ENCODE measurements at places on chromosomes 16 and 17. TPM values are rescaled to one million over a fixed set of nuclear protein-coding genes. Genes with fewer than 3 reads are reported as not detected.

The PRAC1 gene
- total RNA-seq: not detected

The ITGAX gene
- total RNA-seq: 56.2 TPM

The MPO gene
- total RNA-seq: not detected

The ST6GALNAC1 gene
- 0.48 TPM for total RNA-seq

The HERPUD1 gene
- 172 TPM for total RNA-seq

The C17orf78 gene
- not detected for total RNA-seq

The ABCC6 gene
- not detected for total RNA-seq

The RHBDL3 gene
- 0.11 TPM for total RNA-seq

The CCDC144A gene
- total RNA-seq: 2.0 TPM

The GAS7 gene
- total RNA-seq: 0.18 TPM

GRCh38 chr17:81196505-81197408 is 26.0 kb downstream of the CEP131 start:
- H3K36me3 ChIP-seq: no peaks in the 10 kb centered on the region
- H3K27me3 ChIP-seq: no peaks in the 10 kb centered on the region
- no peak overlapping the region for H3K27ac ChIP-seq

DNA sequence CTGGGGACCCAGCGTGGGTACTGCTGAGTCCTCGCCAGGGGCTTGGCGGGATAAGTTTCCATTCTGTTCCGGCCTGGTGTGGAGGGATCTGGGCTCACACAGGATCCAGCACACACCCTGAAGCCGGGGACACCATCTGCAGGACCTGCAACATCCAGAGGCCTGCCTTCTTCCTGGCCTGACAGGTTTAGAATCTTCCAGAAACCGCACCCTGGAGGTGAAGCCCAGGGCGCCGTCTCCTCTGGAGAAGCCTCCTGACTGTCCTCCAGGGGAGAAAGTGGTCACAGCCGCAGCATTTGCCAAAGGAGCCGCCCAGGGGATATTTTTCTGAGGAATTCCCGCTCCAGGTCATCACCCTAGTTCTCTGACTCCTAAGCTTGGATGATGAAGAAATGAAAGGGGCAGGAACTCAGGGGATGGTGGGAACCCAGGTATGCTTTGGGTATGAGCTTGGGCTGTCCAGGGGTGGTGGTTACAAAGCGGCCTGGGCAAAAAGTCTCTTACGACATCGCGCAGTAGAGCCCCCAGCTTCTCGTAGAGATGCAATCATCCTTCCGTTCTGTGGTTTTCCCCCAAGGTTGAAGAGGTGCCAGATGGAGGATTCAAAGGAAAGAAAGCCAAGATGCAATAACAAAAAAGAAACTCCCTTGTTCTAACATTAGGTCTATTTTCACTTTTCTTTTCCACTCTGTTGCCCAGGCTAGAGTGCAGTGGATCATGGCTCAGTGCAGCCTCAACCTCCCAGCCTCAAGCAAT is 9.1 kb upstream of the CRISPLD2 start:
- DNase-seq: peak; percentile 31
- H3K4me1 ChIP-seq: peaks cover 20% of the 10 kb centered on the region
- peak overlapping the region; percentile 17 for H3K4me3 ChIP-seq
- peaks cover 9% of the 10 kb centered on the region for H3K27me3 ChIP-seq
- no peaks in the 10 kb centered on the region for H3K36me3 ChIP-seq
- peak overlapping the region; percentile 28 for H3K27ac ChIP-seq

GRCh38 chr17:40303708-40304551 is 5.0 kb upstream of the RARA start:
- no peak overlapping the region for H3K27ac ChIP-seq
- no peak overlapping the region for H3K4me3 ChIP-seq
- H3K27me3 ChIP-seq: no peaks in the 10 kb centered on the region
- peaks cover 55% of the 10 kb centered on the region for H3K36me3 ChIP-seq

DNA sequence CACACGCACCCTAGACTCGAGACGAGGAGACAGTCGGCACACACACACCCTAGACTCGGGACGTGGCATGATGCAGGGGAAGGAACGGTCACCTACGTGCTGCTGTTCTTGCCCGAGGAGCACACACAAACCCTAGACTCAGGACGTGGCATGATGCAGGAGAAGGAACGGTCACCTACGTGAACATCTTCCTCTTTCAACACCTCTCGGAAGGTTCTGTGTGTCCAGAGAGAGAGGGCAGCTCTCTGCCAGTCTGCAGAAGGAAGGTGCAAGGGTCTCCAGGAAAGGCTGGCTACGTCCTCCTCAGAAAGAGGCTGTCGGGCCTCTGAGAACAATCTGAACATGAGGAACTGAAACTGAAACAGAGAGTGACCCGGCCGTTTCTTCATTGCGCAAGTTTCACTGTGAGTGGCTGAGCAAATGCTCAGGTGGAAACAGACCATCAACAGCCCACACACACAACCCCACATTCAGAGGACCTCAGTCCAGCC is 43.4 kb downstream of the ZNF276 start:
- H3K27me3 ChIP-seq: no peaks in the 10 kb centered on the region
- H3K4me3 ChIP-seq: peak overlapping the region; percentile 61
- DNase-seq: peak; percentile 16
- H3K27ac ChIP-seq: peak overlapping the region; percentile 67

- DNase-seq: no peak
- H3K4me1 ChIP-seq: peaks cover 57% of the 10 kb centered on the region
- peak overlapping the region; percentile 74 for H3K27ac ChIP-seq
- peaks cover 18% of the 10 kb centered on the region for H3K36me3 ChIP-seq
Observed at GRCh38 chr17:77375108-77375916, 234.5 kb downstream of the SEC14L1 start.

DNA sequence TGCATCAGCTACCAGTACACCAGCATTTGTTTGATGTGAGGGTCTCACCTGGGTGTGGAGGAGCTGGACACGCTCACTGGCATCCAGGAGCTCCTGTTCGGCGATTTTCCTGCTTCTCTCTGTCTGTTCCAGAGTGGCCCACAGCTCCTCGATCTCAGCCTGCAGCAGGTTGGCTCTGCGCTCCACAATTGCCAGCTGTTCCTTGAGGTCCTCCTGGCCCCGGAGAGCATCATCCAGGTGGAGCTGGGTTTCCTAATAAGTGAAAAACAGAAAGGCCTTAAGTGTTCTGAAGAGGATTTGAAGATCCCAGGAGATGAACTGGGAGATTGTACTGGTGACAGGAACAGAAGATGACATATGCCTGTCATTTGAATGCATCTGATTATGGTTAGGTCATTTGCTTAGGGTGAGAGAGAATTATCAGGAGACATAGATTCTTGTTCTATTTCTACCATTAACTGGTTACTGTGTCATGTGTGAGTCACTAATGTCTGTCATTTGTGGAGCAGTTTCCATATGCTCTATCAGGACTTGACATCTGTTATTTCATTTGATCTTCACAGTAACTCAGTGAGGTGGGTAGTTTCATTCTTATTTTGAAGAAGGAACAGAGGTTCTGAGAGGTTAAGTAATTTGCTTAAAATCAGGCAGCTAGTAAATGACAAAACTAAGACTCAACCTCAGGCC is 21.5 kb upstream of the MYH13 start:
- H3K27ac ChIP-seq: no peak overlapping the region
- no peak overlapping the region for H3K4me3 ChIP-seq
- peaks cover 5% of the 10 kb centered on the region for H3K4me1 ChIP-seq
- DNase-seq: no peak
- no peaks in the 10 kb centered on the region for H3K27me3 ChIP-seq

DNA sequence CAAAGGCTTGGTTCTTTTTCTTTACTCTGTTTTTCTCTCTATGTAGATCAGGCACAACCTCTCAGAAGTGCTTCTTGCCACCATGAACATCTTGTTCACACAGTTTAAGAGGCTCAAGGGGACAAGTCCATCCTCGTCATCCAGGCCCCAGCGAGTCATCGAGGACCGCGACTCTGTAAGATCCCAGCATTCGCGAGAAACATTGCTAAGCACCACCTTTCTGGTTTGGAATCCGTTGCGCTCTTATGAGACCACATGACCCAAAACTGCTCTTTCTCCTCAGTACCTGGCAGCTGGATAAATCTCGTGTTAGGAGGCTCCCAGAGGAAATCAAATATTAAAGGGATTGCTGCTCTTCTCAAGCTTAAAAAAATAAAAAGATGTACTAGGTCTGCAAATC is 23.3 kb upstream of the SLC12A3 start:
- no peaks in the 10 kb centered on the region for H3K4me1 ChIP-seq
- H3K27ac ChIP-seq: no peak overlapping the region
- DNase-seq: no peak
- H3K4me3 ChIP-seq: no peak overlapping the region

DNA sequence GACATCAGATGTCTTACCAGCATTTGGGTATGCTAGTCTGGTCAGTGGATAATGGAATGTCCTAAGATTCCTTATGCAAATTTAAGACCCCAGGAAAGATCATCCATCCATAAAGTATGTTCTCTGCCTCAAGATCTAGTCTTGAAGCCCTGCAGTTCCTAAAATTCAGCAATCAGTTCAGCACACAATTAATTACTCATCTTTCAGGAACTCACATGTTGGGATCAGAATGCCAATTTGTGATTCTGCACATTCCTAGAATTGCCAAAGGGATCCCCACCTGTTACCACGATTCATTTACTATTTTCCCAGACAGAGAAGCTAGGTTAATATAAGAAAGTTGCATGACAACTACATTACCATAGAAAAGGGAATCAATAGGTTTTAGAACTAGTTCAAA is 3.2 kb downstream of the OR2C1 start:
- H3K4me3 ChIP-seq: no peak overlapping the region
- no peaks in the 10 kb centered on the region for H3K4me1 ChIP-seq
- no peak overlapping the region for H3K27ac ChIP-seq
- no peak for DNase-seq
- H3K27me3 ChIP-seq: no peaks in the 10 kb centered on the region

GRCh38 chr17:15377616-15378015 is 36.2 kb upstream of the TEKT3 start:
- DNase-seq: no peak
- no peaks in the 10 kb centered on the region for H3K36me3 ChIP-seq
- no peaks in the 10 kb centered on the region for H3K4me1 ChIP-seq
- no peak overlapping the region for H3K4me3 ChIP-seq
- H3K27ac ChIP-seq: no peak overlapping the region

- H3K4me3 ChIP-seq: no peak overlapping the region
- H3K27ac ChIP-seq: no peak overlapping the region
- no peaks in the 10 kb centered on the region for H3K27me3 ChIP-seq
- no peak for DNase-seq
- H3K4me1 ChIP-seq: peaks cover 10% of the 10 kb centered on the region
- H3K36me3 ChIP-seq: peaks cover 90% of the 10 kb centered on the region
Observed at GRCh38 chr17:80346498-80347275, 68.3 kb upstream of the ENDOV start.

Measured in activated T-helper 2 cell treated with anti-CD3 and anti-CD28 coated beads, Interferon-gamma antibody, Interleukin-2, Interleukin-4, amounts not matched to agents 10 μg/mL and 5 μg/mL and 100 μg/mL, durations not matched to agents 14 hours and 24 hours and 36 hours (primary cell).